Activated CD8-positive, alpha-beta T cell treated with anti-CD3 and anti-CD28 coated beads, Interleukin-2, amount 10 ng/mL, durations not matched to agents 7 days and 5 days (primary cell): ENCODE measurements at places on chromosomes 12 and 14. TPM values are rescaled to one million over a fixed set of nuclear protein-coding genes. Genes with fewer than 3 reads are reported as not detected.
A peak's percentile ranks its signal among the peaks of the same experiment; 100 is the strongest.

GRCh38 chr12:12791756-12792369 is 6.4 kb downstream of the APOLD1 start:
- peaks cover 21% of the 10 kb centered on the region for H3K4me1 ChIP-seq
- no peak overlapping the region for H3K27ac ChIP-seq
- H3K36me3 ChIP-seq: peaks cover 2% of the 10 kb centered on the region

Gene NPFF
- total RNA-seq: not detected

- DNase-seq: no peak
- no peak overlapping the region for H3K4me3 ChIP-seq
- H3K4me1 ChIP-seq: peaks cover 5% of the 10 kb centered on the region
- H3K27me3 ChIP-seq: no peaks in the 10 kb centered on the region
Observed at GRCh38 chr12:131942671-131943070, 7.1 kb upstream of the EP400 start.

DNA sequence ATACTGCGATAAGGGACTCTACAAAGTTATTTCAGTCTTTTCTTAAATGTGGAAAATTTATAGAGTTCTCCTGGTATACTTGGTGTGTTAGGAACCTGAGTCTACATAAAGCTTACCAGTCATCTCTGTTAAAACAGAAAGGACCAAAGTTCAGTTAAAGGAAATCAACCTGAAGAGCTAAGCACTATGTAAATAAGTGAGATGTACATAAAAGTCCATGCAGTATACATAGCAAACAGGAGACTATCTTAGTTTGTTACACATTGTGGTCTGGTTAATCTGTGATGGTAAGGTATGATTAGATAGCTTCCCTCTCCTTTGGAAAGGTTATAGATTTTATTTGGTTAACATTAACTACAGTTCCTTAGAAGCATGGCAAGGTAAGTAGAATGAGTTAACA is 75.9 kb downstream of the ATP2B1 start:
- no peak for DNase-seq
- no peaks in the 10 kb centered on the region for H3K27me3 ChIP-seq
- H3K4me3 ChIP-seq: no peak overlapping the region

DNA sequence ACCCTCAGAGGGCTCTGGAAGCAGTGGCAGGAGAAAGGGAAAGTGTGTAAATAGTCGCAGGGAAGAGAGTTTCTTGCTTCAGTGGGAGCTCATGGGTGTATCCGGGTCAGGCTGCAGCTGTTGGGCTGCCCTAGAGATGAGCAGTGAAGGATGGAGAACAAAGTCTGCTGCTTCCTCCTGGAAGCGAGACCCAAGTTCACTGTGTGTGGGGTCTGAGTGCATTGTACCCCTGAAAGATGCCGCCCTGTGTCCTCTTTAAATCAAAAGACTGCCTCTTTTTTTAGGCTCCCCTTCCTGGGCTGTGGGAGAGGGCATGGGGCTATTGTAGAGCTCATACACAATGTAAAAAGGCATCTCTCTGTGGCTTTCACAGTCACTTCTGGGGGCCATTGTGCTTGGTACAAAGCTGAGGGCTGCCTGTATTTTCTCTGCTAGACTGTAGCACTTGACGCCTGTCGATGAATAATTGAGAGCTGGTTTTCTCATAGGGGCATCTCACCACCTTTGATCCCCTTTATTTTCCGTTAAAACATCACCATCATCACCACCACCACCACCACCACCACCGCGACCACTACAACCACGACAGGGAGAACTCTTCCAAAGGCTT is 16.7 kb downstream of the CHST11 start:
- H3K27me3 ChIP-seq: no peaks in the 10 kb centered on the region
- H3K4me1 ChIP-seq: peaks cover 88% of the 10 kb centered on the region
- peak overlapping the region; percentile 69 for H3K4me3 ChIP-seq
- peak; percentile 48 for DNase-seq
- H3K27ac ChIP-seq: peak overlapping the region; percentile 91

DNA sequence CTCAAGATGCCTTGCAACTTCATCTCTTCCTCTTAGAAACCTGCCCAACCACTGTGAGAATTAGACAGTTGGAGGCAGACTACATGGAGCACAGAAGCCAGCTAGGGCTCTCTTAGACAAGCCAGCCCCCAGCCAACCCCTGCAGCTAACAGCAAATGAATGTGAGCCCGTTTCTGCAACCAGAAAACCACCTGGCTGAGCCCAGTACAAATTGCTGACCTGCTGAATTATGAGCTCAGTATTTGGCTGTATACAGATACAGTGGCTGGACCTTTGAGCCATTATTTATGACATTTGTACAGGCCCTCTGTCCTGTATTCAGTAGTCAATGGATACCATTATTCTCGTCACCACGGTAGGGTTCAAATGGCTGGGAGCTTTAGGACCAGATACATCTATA is 112.9 kb downstream of the TBX5 start:
- H3K4me1 ChIP-seq: no peaks in the 10 kb centered on the region
- H3K27me3 ChIP-seq: no peaks in the 10 kb centered on the region
- no peak overlapping the region for H3K27ac ChIP-seq
- no peak for DNase-seq
- H3K36me3 ChIP-seq: no peaks in the 10 kb centered on the region
- no peak overlapping the region for H3K4me3 ChIP-seq

DNA sequence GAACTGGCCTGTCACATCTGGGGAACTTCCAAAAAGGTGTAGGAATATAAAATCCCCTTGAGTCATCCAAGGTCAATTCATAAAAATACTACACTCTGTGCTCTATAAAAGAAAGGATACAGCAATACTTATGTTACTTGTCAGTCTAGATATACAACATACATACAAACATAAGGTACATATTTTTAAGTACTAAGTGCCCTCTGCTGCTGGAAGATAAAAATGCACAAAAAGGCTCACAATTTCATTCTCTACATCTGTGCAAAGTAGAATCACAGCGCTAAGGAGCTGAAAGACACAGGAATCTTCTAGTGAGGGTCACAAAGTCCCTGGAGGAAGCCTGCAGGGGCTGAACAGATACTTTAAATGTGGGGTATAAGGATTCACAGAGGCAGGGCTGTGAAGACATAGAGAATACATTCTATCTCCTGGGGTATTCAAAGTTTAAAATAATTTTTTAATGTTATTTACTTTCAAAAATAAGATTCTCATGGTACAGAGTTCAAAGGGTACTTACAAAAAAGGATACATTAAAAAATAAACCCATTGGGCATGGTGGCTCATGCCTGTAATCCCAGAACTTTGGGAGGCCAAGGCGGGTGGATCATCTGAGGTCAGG is 10.2 kb upstream of the GOLGA5 start:
- no peak overlapping the region for H3K27ac ChIP-seq
- H3K4me1 ChIP-seq: peaks cover 11% of the 10 kb centered on the region
- peak; percentile 63 for DNase-seq
- peaks cover 2% of the 10 kb centered on the region for H3K36me3 ChIP-seq
- H3K4me3 ChIP-seq: no peak overlapping the region
